ENCODE measurements at places on chromosomes 1 and 21.
A peak's percentile ranks its signal among the peaks of the same experiment; 100 is the strongest.

DNA sequence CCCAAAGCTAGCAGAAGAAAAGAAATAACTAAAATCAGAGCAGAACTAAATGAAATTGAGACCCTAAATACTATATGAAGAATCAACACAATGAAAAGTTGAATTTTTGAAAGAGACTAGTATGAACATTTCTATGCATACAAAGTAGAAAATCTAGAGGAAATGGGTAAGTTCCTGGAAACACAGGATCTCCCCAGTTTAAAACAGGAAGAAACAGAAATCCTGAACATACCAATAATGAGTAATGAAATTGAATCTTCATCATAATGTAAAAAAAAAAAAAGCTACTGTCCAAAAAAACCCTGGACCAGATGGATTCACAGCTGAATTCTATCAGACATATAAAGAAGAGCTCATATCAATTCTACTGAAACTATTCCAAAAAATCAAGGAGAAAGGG, 233.5 kb downstream of the PLPP3 start:
- no peak for DNase-seq

GRCh38 chr21:28174701-28175100, 818.0 kb downstream of the LTN1 start:
- no peak for DNase-seq

DNA sequence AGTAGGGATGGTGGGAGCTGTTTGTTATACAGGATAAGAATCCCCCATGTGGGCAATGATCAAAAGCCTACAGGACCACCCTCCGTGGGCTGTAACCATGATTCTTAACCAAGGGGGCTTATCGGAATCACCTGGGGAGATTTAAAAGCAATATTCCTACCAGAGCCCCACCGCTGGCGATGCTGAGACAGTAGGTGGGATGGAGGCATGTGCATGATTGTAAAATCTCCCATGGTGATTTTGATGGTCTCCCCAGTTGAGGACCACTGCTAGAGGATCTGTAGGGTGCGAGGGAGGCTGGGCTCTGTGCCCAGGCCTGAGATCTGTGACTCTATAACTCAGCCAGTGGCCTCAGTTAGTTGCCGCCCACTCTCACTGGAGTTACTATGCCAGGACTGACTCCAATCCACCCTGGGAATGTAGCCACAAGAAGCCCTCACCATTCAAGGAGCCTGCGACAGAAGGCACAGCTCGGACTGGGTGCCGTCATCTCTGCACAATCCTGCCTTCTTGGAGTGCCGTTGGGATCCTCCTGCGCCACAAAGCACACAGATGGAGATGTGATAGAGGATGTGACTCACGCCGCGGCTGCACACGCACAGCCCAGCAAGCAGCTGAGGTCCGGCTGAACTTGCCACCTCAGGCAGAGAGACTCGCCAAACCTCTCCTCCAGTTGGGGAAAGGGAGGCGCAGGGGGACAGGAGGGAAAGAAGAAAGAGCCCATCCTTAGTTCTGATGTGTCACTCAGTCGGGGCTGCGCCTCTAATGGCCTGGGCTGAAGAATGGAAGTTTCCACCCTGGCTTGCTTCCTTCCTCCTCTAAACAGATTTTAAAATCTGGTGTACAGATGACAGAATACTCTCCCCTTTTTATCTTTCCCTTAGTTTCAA, 26.5 kb downstream of the AKNAD1 start:
- no peak for DNase-seq

GRCh38 chr1:37858931-37859506, 373 bp downstream of the MTF1 start:
- DNase-seq = no peak

DNA sequence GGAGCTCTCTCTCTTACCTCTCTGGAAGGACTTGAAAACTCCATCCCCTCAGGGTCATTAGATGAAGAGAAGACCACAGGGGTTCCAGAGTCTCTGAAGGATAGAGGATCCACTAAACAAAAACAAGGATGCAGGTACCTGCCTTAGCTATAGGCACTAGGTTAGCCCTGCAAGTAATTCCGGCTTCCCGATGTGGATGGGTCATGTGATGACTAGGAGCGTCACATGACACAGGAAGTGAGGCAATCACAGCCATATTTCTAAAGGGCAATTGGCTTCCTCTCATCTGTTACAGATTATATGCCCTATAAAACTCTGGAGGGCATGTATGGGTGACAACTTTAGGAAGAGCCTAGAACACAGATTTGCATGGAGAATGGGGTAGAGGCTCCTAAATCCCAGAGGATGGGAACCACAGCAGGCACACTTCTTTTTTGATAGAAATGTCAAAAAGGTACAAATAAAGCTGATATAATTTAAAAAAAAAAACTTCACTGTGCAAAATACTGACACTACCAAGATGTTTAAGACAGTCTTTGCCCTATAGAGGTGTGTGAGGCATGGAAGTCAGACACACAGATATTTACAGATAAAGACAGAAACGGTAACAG, 14.1 kb downstream of the ENTREP3 start:
- DNase-seq = peak; percentile 64

- no peak for DNase-seq
Observed at GRCh38 chr1:56494306-56494705, 85.1 kb downstream of the PLPP3 start.

- DNase-seq = no peak
Observed at GRCh38 chr1:100955322-100955721, 59.4 kb downstream of the SLC30A7 start.

GRCh38 chr21:33820798-33821197, 94.8 kb downstream of the ATP5PO start:
- DNase-seq = no peak

GRCh38 chr1:30779294-30780071, 21.9 kb upstream of the LAPTM5 start:
- DNase-seq = peak; percentile 69

DNA sequence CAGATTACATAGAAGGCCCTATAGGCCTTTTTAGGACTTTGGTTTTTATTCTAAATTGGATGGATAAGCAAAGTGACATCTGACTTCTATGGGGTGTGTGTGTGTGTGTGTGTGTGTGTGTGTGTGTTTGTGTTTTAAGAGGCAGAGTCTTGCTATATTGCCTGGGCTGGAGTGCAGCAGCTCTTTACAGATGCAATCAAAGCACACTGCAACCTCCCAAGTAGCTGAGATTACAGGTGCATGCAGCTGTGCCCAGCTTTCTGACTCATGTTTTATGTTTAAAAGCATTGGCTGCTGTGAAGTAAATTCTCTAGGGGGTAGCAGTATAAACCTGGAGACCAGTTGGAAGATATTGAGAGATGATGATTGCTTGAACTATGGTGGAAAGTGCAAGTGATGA, 12.4 kb upstream of the EVI5 start:
- DNase-seq = no peak
